ENCODE measurements at places on chromosomes 12 and 14.

DNA sequence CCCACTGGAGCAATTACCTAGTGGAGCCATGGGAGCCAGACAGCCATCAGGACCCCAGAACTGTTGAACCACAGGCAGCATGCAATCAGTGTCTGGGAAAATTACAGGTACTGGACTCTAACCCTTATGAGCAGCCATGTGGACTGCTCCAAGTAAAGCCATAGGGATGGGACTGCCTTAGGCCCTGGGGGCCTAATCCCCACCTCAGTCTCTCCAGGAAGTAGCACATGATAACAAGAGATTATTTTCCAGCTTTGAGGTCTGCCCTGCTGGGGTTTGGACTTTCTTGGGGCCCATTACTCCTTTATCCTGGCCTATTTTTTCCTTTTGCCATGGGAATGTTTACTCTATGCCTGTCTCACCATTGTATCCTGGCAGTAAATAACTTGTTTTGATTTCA, 226.8 kb downstream of the AEBP2 start:
- DNase-seq = no peak

DNA sequence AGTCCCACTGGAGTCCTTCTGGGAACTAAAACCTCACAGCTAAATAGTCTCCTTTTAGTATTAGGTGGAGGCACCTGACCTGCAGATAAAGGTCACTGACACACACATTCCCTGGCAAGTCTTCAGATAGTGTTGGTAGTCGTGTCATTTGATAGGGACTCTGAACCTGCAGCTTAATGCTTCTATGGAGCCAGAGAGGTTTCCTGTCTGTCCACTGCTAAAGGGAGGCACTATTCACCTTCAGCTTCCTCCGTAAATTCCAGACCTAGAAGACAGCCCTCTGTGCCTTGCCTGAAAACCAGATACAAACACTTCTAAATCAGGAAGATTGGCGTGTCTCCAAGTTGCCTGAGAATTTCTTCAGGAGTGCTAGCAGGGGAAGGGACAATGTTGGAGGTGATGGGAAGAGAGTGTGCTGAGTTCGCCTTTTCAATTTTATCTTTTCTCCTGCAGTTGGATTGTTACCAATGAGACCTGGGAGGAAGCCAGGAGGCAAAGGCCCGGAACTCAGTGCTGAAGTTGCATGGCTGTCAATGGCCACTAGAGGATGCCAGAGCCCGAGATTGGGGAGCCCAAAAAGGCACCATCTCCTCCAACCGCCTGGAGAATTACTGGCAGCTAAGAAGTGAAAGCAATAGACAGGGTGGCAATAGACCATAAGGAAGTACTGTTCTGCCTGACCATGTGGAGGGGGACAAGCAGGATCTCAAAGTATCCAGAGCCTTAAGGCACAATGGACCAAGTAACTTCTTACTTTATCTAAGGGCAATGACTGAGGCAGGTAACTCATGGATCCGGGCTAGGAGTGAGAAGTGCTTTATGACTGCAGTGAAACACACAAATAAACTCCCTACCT, 81.6 kb upstream of the SCAF11 start:
- peak; percentile 56 for DNase-seq

DNA sequence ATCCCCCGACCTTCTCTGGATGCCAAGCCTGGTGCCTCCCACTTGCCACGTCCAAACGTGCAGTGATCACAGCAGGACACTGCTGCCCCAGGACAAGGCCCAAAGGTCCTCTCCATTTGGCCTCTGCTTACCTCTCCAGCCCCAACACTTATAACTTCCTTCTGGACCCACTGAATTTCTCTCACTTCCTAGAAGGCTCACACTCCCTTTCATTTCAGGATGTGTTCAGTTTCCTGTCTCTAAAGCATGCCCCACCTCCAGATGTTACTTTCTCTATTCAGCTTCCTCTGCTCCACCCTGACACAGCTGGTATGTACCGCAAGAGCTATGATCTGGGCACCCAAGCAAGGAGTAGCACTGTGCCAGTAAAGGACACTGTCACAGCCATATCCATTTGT, 33.0 kb downstream of the CDKL1 start:
- no peak for DNase-seq

DNA sequence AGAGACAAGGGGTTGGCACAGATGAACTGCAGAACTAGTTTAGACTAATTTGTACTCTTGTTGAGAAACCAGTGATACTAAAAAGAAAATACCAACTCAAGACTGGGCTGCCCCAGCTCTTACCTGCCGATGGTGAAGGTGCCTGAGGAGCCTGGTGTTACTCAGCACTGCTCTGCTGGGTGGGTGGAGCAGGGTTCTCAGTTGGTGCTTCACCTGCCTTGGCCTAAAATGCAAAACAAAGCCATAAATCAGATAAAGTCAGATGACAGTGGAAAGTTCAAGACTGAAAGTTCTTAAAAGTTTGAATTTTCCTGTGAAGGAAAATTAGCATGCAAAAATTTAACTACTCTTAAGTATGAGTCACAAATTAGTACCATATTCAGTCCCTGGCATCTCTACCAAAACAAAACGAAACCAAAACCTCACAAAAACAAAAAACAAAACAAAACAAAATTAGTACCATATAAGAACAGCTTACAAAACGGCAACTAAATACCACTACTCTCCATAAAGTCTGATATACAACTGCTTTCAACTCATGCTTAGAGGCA, 21.9 kb downstream of the YBX3 start:
- DNase-seq = peak; percentile 14

- no peak for DNase-seq
Measured at GRCh38 chr12:55694651-55695050, 13.1 kb downstream of the ITGA7 start.

DNA sequence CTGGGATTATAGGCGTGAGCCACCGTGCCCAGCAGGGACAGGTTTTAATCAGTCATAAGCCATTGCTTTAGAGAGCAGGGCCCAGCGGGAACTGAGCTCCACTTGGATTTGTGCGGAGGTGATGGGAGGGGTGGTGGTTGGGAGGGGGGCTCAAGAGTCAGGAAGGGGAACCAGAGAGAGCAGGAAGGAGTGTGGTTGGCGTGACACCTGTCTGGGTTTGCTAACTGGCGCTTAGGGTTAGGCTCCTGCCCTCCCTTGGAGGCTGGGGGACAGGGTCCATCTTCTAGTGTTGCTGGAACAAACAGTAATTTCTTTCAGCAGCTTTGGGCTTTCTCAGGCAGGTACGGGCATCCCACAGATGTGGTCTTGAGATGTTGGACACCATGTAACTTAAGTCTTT, 7.5 kb upstream of the ALDH2 start:
- no peak for DNase-seq

DNA sequence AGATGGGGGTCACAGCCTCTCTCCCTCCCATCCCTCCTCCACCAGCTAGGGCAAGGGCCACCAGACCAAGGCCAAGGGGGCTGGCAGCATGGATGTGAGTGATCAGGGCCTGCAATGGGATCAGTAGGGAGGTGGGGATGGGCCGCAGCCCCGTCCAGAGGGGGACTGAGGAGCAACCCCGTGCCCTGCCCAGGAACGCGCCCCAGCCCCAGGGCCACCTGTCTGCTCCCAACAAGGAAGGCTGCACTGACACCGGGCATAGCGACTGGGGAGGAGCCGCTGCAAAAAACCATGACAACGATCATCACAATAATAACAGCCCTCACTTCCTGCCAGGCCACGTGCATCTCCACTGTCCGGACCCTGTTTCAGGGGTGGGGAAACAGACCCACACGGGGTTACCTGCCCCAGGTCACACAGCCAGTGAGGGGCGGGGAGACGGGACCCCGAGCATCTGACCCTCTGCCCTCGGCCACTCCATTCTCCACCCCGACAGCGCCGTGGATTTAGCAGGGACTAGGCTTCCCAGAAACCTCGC, 24.3 kb downstream of the NCOR2 start:
- no peak for DNase-seq

- no peak for DNase-seq
Measured at GRCh38 chr12:86331457-86331856, 75.3 kb upstream of the MGAT4C start.

DNA sequence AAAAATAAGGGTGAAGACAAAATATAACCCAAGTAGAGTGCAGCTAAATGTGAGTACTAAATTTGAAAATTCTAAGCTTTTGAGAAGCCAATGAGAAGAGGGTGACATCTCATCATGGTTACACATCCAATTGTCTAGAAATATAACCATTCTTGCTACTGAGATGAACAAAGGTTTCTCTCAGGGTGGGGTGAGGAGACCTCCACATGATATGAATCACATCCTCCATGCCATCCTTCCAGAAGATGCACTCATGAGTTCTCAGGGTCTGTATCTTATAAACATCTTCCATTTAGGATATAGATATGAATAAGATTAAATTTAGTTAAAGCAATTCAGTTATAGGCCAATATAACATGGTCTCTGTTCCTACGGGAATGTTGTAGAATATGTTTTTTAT, 38.9 kb upstream of the E2F7 start:
- DNase-seq = no peak

DNA sequence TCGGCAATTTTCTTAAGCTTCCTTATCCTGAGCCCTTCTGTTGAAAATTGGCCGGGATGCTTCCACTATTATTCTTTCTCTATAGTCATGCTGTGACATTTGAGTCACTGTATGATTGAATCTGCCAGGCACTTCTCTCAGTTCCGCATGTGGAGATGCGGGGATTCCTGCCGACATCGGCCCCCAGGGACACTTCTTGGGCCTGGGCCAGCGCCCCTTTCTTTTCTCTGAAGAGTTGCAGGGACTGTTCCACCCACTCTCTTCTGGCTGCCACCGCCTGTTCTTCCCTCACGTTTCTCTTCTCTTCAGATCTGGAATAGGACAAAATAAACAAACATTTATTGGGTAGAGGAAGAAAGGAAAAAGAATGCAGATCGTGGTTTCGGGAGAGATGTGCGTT, 310.1 kb downstream of the ETNK1 start:
- DNase-seq = no peak

DNA sequence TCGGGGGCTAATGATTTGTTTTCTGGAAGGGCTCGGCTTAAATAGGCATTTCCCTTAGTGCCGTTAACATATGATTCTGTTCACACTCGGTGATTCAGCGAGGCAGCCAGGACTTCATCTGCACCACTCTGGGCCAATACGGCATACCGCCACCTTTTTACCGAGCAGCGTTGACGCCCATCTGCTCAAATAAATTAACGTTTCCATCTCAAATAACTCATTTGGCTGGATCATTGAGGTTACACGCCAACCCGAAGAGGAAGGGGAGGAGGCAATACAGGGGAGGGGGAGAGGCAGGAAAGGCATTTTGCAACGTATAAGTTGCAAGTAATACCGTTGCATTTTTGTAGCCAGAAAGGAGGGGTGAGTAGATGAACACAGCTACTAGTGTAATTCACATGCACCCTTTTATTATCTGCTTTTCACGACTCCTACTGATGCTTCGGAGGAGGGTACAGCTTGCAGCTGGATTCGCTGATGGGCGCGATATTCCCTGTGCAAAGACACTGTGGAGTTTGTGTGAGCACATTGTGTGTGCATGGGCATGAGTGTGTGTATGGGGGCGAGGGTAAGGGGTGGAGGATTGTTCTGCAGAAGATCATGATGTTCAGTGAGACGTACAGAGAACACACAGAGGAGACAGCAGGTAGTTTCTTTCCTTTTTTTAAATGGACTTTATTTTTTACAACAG, 45.9 kb downstream of the MAP1LC3B2 start:
- DNase-seq = no peak

- DNase-seq = no peak
Measured at GRCh38 chr12:89829434-89829975, 120.9 kb upstream of the ATP2B1 start.

- DNase-seq = no peak
Measured at GRCh38 chr12:116996621-116997020, 85.9 kb downstream of the FBXW8 start.

DNA sequence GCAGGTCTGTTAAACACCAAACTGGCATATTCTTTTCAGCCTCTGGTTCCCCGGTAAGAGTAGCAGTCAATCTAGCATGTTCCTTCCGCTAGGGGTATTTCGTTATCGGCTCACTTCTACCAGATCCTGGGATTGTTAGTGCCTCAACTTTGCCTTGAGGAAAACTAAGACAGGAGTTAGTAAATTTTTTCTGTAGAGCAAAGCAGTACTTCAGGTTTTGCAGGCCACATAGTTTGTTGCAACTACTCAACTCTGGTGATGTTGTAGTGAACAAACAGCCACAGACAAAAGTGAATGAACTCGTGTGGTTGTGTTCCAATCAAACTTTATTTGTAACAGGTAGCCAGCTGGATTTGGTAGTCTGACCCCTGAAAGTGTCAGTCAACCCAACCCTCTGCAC, 6.3 kb upstream of the CDH24 start:
- DNase-seq = no peak

- no peak for DNase-seq
Measured at GRCh38 chr14:50714450-50715073, 46.5 kb upstream of the SAV1 start.

DNA sequence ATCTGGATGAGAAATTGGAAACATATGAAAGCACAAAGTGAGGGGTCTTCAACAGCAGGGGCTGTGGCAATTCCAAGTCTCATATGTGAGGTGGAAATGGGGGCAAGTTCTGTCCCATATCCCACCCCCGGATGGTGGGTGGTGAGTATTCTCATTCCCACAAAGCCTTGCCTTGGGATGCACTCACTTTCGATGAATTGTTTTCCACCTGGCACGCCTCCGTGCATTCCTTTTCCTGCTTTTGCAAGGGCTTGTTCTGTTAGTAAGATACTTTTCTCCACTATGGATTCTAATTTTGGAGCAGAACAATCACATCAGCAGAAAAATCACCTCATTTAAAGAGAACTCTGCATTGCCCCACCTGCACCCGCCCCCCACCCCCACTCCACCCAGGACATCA, 3.1 kb downstream of the LACRT start:
- DNase-seq = no peak

DNA sequence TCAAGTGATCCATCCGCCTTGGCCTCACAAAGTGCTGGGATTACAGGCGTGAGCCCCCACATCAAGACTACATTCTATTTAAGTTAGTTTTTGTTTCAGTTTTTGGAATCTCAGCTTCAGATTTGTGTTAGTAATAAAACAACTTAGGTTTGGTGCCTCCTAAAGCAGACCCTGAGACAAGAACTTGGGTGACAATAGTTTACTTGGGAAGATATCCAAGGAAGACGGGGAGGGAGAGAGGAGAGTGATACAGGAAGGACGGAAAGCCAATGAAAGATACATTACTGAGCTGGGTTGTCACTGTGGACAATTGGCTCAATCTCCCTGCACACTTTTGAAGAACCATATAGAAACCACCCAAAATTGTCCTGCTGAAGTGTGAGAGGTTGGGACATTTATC, 22.6 kb upstream of the PTGR2 start:
- DNase-seq = no peak

DNA sequence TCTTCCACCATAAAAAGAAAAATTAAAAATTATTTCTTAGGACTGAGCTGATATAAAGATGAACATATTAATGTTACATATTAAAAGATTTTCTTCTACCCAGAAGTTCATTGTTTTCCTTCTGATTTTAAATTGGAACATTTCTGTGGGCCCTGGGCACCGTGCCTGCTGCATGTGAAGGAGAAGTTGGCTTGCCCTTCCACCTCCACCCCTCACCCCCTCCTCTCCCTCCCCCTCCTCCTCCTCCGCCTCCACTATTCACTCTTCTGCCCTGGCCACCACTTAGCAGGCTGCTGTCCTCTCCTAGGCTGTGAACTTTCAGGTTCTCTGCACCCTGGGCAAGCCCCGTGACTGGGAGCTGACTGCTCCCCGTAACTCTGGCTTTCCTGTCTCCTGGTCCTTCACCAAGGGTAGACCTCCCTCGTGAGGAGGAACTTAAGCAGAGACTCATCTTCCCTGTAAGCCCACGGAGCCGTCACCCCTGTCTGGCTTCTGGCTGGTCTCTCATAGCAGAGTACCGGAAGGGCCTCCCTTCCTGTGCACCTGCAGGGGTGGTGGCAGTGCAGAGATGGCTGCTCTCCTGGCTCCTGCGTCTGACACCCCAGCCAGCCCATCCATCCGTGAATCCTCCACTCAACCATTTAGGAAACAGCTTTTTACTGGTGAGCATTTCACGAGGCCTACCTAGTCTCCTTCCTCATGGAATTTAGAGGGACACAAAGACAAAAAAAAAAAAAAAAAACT, 12.8 kb downstream of the TUNAR start:
- no peak for DNase-seq

All from stimulated activated CD4-positive, alpha-beta T cell treated with anti-CD3 and anti-CD28 coated beads, Interleukin-4, amount 100 ng/mL, for 48 hours (primary cell).